Omental fat pad (tissue), 4 donors: ENCODE measurements at places on chromosomes 6 and 20.

DNA sequence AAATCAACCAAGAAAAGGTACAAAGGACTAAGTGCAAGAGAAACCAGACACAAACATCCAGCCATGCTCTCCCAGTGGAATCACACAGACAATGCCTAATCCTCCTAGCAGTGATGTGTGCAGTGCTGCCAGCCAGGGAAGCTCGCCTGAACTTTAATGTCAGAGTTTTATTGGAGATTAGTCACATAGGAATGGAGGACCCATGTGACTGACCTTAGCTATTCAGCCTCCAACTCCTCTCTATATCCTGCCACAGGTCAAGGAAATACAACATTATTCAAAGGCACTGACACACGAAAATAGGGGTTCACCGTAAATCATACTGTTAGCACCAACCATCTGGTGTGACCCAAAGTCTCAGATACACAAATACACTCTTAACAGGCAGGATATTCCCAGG is 684.6 kb downstream of the DOK5 start:
- no peak for DNase-seq

DNA sequence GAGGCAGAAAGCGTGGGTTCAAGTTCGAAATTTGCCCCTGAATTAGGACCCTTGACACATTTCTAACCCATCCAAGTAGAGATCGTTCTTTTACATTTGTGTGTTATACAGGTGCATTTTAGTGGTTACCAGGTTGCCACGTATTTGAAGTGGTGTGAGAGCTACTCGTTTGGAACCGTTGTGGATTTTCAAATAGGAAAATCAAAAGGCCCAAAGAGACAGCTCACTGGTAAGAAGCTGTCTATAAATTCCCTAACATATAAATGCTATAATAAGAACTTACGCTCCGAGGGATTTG is 1.6 kb upstream of the REV3L start:
- no peak for DNase-seq

- no peak for DNase-seq
Observed at GRCh38 chr20:57893366-57893999, 183.7 kb upstream of the PMEPA1 start.

GRCh38 chr20:8994045-8994444 is 74.8 kb upstream of the PLCB4 start:
- DNase-seq, result no peak

- DNase-seq, result no peak
Observed at GRCh38 chr20:14896569-14896968, 559.2 kb upstream of the FLRT3 start.

GRCh38 chr6:53888931-53889330 is 94.1 kb downstream of the LRRC1 start:
- no peak for DNase-seq

GRCh38 chr20:44838521-44838920 is 28.2 kb upstream of the RIMS4 start:
- DNase-seq, result no peak

GRCh38 chr6:16206595-16207037 is 31.8 kb upstream of the GMPR start:
- no peak for DNase-seq

DNA sequence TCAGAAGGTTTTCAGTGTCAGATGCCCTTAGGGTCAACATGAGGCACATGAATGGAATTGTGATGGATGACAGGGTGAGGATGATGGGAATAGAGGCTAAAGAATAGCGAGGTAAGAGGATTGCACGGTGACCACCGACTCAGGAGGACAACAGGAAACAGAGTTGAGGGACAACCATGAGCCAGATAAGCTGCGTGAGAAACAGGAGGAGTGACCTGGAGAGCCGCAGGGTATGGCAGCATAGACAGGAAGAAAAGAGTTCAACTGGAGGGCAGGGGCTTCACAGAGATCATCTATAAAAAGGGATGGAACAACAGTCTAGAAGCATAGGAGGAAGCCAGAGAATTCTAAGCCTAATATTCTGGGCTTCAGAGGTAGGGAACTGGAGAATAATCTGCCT is 84.7 kb upstream of the ENPP5 start:
- no peak for DNase-seq
